Amniotic epithelial cell (primary cell): ENCODE measurements at places on chromosomes 11 and 22.
A peak's percentile ranks its signal among the peaks of the same experiment; 100 is the strongest.

GRCh38 chr11:1785749-1786413 lies 22.2 kb upstream of the CTSD start:
- DNase-seq = no peak

GRCh38 chr11:85377901-85378300 lies 249.2 kb downstream of the DLG2 start:
- no peak for DNase-seq

DNA sequence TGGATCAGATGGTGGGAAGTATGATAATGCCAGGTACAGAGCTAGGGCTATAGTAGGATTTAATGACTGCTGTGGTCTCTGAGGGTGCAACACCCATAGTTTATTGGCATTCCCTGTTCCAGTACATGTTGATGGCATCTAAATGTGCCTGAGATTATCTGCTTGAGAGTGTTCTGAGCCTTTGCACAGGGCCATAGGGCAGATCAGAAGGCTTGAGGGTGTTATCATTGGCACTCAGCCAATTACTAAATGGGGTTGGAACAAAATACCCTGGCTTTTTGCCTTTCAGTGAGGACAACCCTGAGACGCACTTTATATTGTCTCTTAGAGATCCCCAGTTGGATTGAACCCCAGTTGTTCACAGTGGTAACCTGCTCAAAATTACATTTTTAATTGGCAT lies 6.7 kb downstream of the SLC5A12 start:
- no peak for DNase-seq

- DNase-seq = no peak
Observed at GRCh38 chr11:76156971-76157427, 49.3 kb downstream of the WNT11 start.

- DNase-seq = no peak
Observed at GRCh38 chr11:61580271-61580888, 496 bp downstream of the SYT7 start.

DNA sequence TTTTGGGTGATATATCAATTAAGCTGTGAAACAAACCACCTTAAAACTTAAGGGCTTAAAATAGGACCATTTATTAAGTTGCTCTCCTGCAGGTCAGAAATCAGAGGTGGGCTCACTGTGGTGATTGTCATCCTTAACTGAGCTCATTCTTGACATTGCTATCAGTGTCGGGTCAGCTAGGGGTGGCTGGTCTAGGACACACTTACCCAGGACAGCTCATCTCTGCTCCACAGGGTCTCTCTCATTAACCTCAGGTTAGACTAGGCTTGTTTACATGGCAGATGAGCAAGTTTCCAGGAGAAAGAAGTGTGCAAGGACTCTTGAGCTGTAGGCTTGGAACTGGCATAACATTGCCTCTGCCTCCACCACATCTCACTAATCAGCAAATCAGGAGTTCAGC lies 601.0 kb upstream of the RAG2 start:
- DNase-seq = no peak

- DNase-seq = no peak
Observed at GRCh38 chr11:129701706-129702105, 113.9 kb upstream of the TMEM45B start.

GRCh38 chr11:20656901-20657300 lies 12.5 kb upstream of the NELL1 start:
- no peak for DNase-seq

- DNase-seq = peak; percentile 75
Observed at GRCh38 chr11:57641011-57641807, 8.5 kb downstream of the YPEL4 start.

GRCh38 chr11:38302564-38302963 lies 1704.5 kb upstream of the RAG2 start:
- DNase-seq = no peak

- no peak for DNase-seq
Observed at GRCh38 chr11:61694602-61694939, 14.4 kb downstream of the DAGLA start.

GRCh38 chr11:44842220-44842619 lies 108.5 kb downstream of the TP53I11 start:
- peak; percentile 79 for DNase-seq

DNA sequence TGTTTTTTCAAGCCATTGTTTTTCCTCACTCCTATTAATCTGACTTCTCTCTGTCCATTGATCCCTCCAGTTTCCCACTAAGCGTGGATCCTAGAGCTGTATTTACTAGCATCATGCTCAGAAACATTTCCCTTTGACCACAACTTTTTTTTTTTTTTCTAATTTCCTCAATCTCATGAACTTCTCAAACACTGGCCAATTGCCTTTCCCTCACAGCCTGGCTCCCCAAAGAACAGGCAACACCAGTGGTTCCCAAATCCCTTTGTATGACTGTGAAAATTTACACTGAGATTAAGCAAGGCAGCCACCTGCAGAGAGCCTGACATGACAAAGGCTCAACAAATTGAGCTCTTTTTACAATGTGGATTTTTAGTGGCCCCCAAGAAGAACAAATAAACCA lies 1.4 kb upstream of the TPP1 start:
- DNase-seq = no peak

- no peak for DNase-seq
Observed at GRCh38 chr11:96373826-96374225, 15.9 kb downstream of the CCDC82 start.

DNA sequence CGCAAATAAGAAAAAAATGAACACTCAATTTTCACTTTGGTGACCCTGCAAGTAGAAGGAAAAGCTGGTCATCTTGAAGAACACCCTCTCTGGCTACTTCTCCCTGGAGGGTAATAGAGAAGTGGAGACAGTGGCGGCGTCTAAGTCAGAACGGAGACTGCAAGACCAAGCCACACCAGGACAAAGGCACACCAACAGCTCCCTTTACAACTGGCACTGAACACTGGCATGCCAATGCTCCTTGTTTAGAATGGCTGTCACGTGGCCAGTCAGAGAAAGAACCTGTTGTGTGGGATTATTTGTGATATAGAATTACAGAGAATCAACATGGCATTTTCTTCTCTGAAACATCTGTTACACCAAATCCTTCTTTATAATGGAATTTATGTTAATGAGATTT lies 61.3 kb upstream of the YPEL1 start:
- DNase-seq = no peak

- DNase-seq = no peak
Observed at GRCh38 chr11:124930799-124931198, 5.0 kb downstream of the HEPACAM start.

GRCh38 chr22:49887702-49888101 lies 30.5 kb downstream of the ALG12 start:
- no peak for DNase-seq

- DNase-seq = peak; percentile 78
Observed at GRCh38 chr11:88357323-88358039, 19.9 kb upstream of the CTSC start.

GRCh38 chr22:21069375-21069774 lies 23.6 kb downstream of the LRRC74B start:
- DNase-seq = no peak

DNA sequence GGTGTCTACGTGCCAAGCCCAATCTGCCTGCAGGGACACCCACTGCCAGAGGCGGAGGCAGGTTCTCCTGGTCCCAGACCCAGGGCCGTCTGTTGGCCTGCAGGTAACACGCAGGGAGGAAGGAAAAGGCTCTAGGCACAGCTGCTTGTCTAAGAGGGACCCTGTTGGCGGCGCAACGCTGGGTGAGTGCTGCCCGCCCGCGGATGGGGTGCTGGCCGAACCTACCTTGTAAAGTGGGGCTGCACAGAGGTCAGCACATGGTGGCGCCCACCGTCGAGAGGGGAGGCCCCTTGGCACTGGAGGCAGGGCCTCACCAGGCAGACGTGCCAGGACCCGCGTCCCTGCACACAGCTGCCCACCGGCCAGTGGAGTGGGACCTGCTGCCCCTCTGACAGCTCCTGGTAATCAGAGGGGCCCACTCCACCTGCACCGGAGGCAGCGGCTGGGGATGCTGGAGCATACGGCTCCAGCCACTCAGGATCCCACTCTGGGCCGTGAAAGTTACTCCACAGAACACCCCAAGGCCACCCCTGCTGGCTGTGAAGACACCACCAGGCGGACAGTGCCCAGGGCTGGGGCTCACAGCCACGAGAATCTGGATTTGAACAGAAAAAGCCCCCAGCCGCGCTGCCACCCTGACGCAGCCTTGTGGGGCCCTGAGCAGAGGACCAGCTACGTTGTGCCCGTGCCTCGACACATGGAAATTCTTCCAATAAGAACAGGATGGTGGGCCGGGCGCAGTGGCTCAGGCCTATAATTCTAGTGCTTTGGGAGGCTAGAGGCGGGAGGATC lies 24.0 kb downstream of the TBX1 start:
- no peak for DNase-seq

DNA sequence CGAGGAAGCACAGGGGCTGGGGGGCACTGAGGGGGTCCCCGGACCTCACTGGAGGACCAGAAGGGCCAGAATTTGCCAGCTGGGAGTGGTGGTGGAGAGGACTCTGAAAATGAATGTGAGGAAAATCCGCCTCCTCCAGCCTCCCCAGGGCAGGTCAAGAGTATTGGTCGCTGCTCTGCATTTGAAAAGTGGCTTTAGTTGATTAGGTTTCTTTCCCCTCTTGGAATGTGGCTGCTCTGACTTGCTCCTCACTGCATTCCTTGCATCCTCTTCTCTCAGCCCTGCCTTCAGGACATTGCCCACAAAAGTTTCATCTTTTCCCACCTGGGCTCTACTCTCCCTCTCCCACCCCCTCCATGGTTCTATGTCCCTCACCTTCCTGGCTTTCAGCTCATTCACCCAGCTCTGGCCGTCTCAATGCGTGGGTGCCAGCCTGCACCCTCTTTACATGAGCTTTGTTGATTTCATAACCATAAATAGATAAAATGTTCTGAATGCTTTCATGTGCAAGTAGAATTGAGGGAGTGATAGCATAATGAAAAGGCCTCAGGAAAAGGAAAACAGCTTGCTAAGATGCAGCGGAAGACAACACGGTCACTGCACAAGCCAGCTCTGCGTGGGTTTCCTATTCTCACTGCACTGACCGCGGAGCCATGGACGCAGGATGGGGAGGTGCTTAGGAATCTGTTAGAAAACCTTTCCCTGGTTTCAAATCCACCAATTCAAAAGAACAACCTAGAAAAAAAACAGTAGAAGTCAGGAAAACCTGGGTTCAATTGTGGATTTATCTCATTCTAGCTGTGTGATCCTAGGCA lies 6.5 kb upstream of the NPAS4 start:
- peak; percentile 22 for DNase-seq

- no peak for DNase-seq
Observed at GRCh38 chr11:17752144-17752543, 17.6 kb downstream of the KCNC1 start.

DNA sequence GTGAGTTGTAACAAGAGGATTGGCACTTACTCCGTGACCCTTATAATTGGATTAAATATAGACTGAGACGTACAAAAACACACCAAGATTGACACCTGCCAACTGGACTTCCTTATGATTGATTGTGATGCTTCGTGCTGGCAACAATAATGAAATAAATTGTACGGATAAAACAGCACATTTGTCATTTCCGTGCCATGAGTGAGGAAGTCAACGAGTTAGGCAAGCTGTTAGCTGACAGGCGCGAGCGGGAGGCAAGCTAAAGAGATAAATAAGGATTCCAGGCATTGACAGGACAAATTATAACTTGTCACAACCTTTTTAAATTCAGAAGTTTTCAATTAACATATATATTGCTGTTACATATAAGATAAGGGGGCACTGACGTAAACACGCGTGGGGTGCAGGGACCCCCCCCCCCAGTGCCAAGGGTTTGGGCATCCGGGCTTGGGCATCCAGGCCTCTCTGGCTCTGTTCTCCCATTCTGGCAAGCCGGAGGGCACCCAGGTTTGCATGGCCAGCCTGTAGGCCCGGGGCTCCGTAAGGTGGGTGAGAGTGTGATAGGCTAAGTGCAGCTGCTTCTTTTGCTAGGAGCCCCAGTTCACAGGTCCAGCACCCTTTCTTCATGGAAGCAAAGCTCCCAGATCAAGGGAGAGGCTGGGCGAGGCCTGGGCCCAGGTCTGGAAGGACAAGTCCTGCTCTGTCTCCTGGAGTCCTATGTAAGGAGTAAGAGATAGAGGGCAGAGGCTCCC lies 11.2 kb upstream of the PAX6 start:
- DNase-seq = no peak

GRCh38 chr11:57338142-57338541 lies at the start of gene P2RX3:
TSS of gene P2RX3 (plus strand) at chr11:57338352. CDS start at chr11:57338551, 199 bp downstream.
- DNase-seq = no peak

DNA sequence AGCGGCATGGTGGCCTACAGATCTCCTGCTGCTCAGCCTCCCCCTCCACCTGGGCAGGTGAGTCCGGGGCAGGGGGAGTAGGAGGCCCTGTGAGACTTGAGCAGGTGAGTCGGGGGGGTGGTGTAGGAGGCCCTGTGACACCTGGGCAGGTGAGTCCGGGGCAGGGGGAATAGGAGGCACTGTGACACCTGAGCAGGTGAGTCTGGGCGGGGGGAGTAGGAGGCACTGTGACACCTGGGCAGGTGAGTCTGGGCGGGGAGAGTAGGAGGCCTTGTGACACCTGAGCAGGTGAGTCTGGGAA lies 299.3 kb downstream of the BRD1 start:
- DNase-seq = no peak

GRCh38 chr11:58142761-58143160 lies 17.4 kb upstream of the OR9I1 start:
- no peak for DNase-seq

- no peak for DNase-seq
Observed at GRCh38 chr22:47608421-47608820, 846.0 kb downstream of the TBC1D22A start.

DNA sequence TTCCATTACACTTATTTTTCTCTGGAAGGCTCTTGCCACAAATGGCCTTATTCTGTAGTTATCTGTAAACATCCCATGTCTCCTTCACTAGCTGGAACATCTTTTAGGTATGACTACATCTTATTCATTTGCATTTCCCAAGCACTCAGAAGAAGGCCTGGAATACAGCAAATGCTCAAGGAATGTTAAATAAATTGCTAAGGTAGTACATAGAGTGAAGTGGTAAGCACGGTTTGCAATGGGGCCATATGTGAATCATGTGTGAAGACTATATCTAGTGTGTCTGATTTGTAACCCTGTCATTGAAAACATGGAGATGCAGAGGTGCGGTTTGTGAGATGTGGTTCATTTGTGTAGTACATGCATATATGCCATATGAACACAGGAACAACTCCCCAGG lies 33.5 kb downstream of the GDPD4 start:
- peak; percentile 94 for DNase-seq
